ENCODE measurements at places on chromosomes 13 and 19.

DNA sequence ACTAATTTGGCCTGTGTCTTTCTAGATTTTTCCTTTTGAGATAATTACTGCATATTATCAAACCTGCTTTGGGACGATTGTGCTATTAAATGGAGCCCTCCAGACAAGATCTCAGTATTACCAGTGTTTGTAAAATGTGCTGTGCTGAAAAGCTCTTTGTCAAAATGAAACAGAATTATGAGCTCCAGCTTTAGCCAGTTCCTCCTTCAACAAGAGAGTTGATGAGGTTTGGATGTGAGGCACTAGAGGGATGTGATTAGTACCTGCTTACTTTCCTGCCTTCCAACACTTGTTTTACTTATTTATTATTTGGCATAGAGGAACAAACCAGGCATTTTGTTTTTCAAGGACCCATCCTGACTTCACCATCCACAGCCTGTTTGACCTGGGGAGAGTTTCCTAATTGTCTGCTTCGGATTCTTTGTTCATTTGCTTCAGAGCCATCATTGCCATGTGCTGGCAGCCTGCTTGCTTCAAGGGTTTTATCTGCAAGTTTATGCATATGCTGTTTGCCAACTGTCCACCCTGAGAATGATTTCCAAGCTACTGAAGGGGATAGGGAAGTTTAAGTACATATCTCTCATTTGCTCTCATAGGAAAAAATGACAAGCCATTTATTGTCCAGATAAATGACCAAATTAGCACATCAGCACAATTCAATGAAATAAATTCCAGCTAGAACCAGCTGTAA is 32.9 kb upstream of the CPB2 start:
- no peak for DNase-seq

DNA sequence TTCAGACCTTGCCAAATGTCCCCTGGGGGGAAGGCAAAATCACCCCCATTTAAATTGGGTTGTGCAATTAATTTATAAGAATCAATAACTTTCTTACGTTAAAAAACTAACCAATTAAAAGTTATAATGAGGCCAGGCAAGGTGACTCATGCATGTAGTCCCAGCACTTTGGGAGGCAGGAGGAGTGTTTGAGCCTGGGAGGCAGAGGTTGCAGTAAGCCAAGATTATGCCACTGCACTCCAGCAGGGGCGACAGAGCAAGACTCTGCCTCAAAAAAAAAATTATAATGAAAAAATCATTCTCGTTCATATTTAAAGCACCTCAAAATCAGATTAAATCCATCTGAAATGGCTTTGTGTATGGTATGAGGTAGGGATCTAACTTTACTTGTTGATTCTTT is 18.4 kb upstream of the SIGLEC14 start:
- DNase-seq, result no peak

DNA sequence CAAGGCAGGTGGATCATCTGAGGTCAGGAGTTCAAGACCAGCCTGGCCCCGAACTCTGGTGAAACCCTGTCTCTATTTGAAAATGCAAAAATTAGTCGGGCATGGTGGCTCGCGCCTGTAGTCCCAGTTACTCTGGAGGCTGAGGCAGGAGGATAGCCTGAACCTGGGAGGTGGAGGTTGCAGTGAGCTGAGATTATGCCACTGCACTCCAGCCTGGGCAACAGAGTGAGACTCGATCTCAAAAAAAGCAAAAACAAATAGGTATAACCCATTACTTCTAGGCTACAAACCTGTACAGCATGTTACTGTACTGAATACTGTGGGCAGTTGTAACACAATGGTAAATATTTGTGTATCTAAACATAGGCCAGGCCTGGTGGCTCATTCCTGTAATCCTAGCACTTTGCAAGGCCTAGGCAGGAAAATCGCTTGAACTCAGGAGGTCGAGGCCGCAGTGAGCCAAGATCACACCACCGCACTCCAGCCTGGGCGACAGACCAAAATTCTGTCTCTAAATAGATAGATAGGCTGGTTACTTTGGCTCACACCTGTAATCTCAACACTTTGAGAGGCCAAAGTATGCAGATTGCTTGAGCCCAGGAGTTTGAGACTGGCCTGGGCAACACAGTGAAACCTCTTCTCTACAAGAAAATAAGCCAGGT is 63.5 kb downstream of the MYO9B start:
- DNase-seq, result no peak

- peak; percentile 53 for DNase-seq
Observed at GRCh38 chr13:95296326-95296925, 4.8 kb downstream of the ABCC4 start.

GRCh38 chr19:52527956-52528351 is 486 bp downstream of the ZNF808 start:
- DNase-seq, result no peak

DNA sequence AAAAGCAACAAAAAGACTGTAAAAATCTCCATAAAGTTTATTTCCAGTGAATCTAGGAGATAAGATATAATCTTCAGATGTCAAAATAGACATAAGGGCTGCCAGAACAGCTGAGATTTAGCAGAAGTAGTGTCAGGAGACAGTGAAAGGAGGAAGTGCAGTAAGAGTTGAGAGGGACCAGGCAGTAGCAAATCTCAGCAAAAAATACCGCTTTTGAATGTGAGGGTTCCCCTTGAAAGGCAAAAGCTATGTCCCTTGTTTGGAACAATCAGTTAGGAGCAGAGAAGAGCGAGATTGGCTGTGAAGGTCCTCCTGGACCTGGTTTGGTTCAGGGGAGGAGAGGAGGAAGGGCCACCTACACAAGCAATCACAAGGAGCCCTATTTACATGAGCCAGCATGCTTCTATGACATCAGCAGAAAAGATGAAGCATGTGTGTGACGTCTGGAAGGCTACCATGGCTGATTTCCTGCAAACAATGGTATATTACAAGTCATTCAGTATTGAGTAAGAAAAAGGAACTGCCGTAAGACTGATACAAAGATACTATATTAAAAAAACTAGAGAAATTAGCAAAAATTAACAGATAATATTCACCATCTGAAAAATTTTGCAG is 98.9 kb upstream of the SIAH3 start:
- no peak for DNase-seq

DNA sequence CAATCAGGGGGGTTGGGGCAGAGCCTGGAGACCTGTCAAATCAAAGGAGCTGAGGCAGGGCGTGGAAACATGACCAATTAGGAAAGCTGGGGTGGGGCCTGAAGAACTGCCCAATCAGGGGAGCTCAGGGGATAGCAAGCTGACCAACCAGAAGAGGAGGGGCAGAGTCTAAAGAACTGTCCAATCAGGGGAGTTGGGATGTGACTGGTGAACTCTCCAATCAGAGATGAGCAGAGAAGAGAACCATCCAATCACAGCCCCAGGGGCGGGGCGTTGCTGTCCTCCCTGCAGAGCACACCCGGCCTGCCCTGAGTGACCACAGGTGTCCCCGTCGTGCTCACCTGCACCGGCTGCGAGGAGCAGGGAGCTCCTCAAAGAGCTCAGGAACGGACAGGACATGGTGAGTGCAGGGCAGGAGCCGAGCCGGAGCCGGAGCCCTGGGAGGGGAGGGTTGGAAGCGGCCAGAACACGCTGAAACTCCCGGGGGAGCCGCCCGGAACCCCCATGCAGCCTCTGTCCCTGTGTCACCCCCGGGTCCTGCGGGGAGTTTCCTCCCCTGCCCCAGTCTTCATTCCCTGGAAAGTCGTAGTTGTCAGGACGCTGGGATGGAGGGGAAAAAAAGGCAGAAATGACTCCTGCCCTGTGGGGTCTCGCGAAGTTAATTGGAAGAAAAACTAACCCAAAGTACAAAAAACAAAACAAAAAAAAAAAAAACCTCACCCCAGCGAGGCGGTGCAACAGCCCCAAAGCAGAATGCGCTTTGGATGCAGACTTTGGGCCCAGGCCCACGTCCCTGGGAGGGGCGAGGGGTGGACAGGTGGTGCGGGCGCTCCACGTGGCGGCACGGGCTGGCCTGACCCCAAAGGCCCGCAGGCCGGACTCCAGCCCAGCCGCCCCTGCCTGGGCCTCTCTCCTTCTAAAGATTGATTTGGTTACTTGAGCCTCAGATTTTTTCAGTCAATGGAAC is at the start of gene ZNF556:
Gene ZNF556 (plus strand): TSS at position 311 of the 967 bp plus-strand sequence. CDS start 87 bp downstream, at position 398.
- DNase-seq, result peak; percentile 87

- DNase-seq, result peak; percentile 84
Observed at GRCh38 chr19:49672131-49672919, 4.7 kb upstream of the PRMT1 start.

GRCh38 chr19:2359992-2360685 is at the start of gene TMPRSS9:
TSS of gene TMPRSS9 (plus strand) at chr19:2360265. CDS start at chr19:2389786, 29,521 bp downstream.
- DNase-seq, result no peak

GRCh38 chr19:42343344-42344110 is 18.1 kb downstream of the MEGF8 start:
- no peak for DNase-seq

DNA sequence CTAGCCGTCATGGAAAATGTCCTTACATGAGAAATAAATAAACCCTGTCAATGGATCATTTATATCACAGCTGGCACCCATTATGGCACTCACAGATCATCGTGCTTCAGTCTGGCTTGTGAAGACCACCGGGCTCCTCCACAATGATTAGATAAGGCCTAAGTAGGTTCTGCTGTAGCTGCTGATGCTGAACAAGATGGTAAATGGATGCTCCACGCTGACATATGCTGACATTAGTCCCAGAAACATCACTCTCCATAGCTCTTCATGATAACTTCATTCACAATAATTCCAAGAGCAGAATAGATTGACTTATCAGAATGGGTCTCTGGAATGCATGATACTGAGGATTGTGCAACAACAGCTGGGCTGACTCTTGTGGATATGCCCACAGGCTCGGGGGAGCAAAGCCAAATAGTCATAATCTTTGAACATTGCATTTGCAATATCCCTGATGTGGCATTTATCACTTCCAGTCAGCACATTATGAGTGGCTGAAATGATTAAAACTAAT is 63.8 kb upstream of the RXFP2 start:
- no peak for DNase-seq

GRCh38 chr13:73765651-73766384 is 368.4 kb downstream of the KLF12 start:
- DNase-seq, result peak; percentile 99

DNA sequence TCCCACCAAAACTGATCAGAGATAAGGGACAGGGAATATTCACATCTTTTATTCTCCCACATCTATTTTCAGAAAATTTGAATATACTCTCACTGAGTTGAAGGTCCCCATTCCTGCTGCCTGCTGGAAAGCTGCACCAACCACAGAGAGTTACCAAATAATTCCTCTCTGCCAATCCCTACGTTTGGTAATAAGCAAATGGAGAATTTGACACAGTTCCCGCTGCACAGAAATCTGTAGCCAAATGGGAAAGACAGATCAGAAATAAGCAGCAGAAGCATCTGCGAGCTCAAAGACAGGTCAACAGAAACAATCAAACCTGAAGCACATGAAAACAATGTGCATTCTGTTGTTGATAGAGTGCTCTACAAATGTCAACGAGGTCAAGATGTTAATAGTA is 9.9 kb downstream of the ZNF112 start:
- DNase-seq, result peak; percentile 6

- DNase-seq, result no peak
Observed at GRCh38 chr13:48448959-48449614, 36.2 kb upstream of the LPAR6 start.

- no peak for DNase-seq
Observed at GRCh38 chr13:112955956-112956355, 13.1 kb upstream of the MCF2L start.

DNA sequence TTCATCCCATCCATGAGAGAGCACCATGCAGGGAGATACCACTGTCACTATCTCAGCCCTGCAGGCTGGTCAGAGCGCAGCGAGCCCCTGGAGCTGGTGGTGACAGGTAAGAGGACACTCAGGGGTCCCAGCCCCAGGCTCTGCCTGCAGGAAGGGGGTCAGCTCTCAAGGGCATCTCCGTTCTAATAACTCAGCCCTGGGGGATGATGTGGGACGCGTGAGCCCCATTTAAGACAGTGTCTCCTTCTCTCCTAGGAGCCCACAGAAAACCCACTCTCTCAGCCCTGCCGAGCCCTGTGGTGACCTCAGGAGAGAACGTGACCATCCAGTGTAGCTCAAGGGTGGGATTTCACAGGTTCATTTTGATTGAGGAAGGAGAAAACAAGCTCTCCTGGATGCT is 15.5 kb upstream of the KIR3DL3 start:
- DNase-seq, result peak; percentile 27

GRCh38 chr19:1254081-1254527 is 5.7 kb downstream of the MIDN start:
- DNase-seq, result no peak

DNA sequence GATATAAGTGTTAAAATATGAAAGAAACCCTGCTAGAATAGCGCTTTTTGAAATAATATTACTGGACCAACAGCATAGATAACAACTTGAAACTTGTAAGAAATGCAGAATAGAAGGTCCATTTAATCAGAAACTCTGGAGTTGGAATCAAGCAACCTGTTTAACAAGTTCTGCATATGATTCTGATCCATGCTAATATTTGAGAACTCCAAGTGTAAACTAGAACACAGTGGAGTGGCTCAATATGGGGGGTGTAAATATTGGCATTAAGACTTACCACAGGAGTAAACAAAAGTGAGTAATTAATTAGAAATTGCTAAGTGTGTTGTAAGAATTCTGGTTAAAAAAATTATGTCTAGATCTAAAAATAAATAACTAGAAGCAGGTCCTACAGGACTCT is 151.2 kb downstream of the SLITRK1 start:
- no peak for DNase-seq

- DNase-seq, result no peak
Observed at GRCh38 chr13:59477011-59477410, 686.7 kb downstream of the DIAPH3 start.

- DNase-seq, result no peak
Observed at GRCh38 chr13:45851956-45852355, 403 bp upstream of the SIAH3 start.

DNA sequence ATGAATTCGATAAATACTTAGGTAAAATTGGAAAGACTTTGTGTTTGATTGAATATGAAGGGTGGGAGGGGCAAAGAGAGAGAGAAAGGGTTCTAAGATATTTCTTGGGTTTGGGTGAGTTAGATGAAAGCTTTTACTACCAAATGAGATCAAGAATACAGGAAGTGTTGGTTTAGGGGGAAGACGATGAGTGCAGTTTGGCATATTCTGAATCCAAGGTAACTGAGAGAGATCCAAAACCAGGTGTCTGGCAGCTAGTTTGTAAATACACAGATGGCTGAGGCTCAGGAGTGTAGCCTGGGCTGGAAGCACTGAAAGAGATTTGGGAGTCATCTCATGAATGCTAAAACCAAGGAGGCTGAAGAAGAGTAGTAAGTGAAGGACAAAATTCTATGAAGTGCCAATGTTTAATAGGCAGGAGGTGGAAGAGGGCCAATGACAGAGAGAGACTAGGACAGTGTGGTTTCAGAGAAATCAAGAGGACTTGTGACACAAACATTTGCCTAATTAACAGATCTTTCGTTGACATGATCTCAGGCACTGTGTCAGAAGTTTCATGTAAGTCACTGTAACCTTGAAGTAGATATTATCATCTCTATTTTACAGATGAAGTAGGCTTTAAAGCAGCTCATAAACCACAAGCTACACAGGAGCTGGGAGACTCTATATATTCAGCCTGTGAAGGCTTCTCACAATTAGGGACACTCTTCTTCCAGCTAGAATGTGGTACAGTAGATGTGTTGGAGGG is 70.2 kb upstream of the ZDHHC20 start:
- DNase-seq, result no peak
